ENCODE measurements at places on chromosomes 16 and 17.

- DNase-seq = no peak
These were observed 19.4 kb downstream of the MYBBP1A start for GRCh38 chr17:4535667-4536258.

DNA sequence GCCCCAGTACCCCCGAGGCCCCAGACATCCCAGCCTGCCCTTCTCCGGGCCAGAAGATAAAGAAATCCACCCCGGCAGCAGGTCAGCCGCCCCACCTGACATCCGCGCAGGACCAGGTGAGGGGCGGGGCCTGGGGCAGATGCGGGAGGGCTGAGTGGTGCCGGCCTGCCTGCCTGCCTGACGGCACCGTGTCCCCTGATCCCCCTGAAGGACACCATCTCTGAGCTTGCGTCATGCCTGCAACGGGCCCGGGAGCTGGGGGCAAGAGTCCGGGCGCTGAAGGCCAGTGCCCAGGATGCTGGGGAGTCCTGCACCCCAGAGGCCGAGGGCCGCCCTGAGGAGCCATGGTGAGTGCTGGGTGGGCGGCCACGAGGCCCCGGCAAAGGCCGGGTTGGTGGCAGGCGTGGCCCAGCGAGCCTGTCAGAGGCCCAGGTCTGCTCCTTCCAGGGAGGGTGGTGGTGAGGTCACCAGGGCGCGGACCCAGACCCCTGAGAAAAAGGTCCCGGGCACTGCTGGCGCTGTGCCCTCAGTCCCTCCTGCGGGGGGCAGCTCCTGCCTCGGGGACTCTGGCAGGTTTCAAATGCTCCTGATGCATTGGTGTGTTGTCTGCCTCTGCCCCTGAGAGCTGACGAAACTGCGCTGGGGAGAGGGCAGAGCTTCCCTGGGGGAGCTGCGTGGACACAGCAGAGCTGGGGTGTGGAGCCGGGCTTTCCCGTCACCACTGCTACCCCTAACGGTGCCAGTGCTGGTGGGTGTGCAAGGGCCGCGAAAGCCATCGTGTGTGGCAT is 1.2 kb downstream of the CDT1 start:
- peak; percentile 20 for DNase-seq

DNA sequence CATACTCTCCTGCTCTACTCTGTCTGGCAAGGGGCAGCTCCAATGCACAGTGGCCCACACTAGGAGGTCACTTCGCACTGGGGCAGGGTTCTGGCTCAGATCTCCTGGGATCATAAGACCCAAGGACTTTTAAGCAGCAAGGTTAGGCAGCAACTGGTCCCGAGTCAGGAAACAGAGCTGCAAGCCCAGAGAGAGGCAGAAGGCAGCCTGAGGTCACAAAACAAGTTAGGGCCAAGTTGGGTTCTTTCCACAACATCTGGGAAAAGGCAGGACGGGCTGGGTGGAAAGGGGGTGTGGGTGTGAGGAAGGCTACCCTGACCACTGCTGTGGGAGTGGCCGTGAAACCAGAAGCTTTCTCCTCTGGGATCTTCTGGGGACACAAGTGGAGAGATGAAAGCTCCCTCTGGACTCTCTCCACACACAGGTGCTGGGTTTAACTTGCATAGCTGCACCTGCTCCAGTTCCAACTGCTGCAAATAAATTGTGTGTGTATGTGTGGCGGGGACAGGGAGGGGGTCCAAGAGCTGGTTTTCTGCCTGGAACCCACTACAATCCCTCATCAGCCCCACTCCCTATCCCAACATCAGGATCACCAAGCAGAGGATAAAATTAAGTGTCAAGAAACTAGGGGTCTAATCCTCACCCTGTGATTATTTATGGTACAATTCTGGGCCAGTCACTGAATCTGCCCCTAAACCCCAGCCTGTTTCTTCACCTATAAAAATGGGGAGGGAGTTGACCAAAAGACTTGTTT is 8.0 kb upstream of the TSPOAP1 start:
- no peak for DNase-seq

DNA sequence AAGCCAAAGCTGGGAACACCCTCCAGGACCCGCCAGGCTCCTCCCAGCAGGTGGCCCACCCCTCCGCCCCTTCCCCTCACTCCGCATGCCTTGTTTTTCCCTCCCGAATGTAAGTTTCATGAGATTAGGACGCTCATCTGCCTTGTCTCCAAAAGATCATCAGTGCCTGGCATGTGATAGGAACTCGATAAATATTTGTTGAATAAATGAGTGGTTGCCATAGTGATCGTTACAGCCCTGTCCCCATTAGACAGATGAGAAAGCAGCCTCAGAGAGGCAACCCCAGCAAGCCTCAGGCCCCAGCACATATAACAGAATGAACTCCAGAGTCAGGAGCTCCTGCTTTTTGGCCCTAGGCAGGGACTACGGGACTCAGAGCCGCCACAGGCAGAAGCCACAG is 5.0 kb downstream of the CAMKK1 start:
- DNase-seq = peak; percentile 70
